ENCODE measurements at places on chromosomes 4 and X. TPM values are rescaled to one million over a fixed set of nuclear protein-coding genes. Genes with fewer than 3 reads are reported as not detected.

DNA sequence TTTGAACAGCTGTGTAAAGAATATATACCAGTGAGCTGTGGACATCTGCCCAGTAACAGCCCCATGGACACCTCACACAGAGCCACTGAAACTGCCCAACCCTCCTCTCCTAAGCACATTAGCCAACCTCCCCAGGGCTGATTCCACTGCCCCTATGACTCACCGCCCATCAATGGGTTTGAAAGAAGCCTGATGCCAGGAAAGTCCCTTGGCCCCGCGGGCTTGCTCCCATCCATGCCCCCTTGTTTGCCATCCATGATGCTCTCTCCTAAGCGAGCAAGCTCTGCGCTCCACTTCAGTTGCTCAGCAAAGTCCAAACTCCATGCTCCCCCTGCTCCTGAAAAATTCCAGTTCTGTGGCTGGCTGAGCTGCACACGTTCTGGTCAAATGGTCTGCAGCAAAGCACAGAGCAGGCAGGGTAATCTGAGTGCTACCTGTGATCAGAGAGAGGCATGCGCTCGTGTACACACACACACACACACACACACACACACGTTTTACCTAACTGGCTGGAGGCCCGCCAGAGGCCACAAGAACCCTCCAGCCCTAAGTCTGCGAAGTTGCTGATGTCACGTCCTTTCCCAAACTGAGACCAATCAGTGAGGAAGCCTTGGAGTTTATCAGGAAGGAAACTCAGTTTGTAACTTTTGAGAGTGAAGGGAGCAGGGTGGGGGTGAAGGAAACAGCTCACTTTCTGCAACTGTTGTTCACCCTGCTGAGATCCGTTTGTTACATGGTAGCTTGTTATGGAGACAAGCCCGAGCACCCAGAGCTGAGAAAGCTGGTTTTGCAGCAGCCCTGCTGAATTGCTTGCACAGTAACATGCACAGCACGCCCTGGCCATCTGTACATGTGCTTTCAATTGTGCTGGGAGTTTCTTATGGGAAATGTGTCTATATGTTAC lies at the start of gene ASB9:
Gene ASB9 (minus strand): TSS at position 466 of the 904 bp plus-strand sequence. CDS start 209 bp downstream, at position 257.
- peak; percentile 22 for DNase-seq

DNA sequence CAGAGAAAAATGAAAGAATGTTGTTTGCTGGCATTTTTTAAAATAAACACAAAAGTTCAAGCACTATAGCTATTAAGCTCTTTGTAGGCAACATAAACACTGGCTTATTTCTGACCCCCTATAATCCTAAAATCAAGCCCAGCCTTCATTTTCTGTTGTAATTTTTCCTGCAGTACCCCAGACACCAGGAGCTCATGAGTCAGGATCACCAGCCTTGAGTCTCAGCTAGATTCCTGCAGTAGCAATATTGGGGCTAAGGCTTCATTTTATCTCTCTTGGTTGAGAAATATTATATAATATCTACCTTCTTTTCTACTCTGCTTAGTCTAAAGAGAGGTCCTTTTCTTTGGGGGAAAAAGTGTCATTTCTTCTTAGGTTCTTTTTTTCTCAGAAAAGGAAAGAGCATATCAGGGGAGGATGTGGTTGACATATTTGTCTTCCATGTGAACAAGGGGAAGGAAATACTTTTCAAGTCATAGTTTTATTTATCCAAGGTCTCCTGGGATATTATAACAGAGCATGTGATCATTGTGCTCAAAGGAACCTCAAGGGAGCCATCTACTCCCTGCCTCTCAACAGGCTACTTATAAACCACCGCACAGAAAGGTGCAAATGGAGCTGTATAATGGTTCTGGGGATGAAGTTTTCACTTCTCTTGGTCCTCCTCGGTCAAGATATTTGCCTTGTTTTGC lies 678.3 kb upstream of the NR3C2 start:
- no peak for DNase-seq

DNA sequence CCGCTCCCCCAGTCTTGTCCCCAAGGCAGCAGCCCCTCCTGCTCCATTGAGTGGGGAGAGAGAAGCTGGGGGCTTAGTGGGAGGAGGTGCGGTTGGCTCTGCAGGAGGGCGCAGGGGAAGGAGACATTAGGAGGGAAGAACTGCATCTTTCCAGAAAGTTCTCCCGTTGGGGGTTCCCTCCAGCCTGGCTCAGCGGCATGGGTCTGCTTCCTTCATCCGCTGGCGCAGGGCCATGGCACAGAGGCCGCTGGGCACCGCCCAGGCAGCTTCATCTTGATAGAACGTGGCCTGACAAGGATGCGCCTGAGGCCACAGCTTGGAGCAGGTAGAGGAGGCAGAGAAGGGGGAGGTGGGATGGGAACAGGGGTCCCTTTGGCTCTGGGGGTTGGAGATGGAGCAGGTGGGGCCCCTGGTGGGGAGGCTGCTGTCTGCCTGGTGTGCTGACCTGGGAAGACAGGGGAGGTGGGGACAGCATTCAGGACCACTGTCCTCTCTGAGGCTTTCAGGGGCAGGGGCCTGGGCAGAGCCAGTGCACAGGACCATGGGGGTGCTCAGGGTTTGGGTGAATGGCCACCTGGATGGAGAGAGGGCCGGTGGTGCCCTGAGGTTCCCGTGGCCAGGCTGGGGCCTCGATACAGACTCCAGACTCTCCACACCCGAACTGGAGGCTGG lies 12.1 kb downstream of the DOK7 start:
- no peak for DNase-seq

DNA sequence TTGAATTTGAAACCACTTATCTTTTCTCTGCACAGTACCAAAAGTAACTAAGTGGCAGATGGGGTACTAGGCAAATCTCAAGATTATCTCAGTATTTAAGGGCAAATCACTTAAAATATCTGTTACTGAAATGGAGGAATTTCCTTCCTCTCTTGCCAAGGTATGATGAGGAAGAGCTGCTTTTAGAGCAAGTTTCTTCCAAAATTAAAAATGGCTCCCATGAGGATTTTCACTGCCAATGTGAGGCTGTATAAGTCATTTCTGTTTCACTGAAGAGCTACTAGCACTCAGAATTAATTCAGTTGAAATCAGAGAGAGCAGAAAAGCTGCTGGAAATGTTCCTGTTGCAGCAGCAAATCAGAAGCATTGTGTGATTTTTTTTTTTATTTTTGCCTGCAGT lies 43.4 kb downstream of the GABRB1 start:
- no peak for DNase-seq

FGFR3 gene
- total RNA-seq = 0.79 TPM

All from pulmonary artery endothelial cell (primary cell).